ENCODE measurements at places on chromosomes 6 and 20. TPM values are rescaled to one million over a fixed set of nuclear protein-coding genes. Genes with fewer than 3 reads are reported as not detected.

Gene FERMT1
- 1.7 TPM for total RNA-seq

Gene AGER
- total RNA-seq: 0.28 TPM

Gene COL20A1
- total RNA-seq: not detected

Gene MAK
- total RNA-seq: under 0.01 TPM

Gene DNMT3B
- 1.3 TPM for total RNA-seq

DNA sequence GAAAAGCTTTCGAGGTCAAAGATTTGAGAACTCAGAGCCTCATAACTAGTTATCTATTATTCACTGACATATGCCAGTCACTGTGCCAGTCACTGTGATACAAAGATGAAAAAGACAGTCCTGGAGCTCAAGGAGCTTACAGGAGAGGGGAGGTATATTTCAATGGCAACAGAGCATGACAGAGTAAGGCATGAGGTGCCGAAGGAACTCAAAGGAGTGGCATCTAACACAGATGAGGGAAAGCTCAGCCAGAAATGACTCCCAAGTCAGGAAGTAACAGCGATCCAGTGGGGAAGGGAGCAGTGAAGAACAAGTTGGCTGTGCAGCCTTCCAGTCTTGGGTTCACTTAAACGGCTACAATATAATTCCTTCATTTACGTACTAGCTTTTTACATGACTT, 46.6 kb downstream of the DTNBP1 start:
- H3K36me3 ChIP-seq: peaks cover 4% of the 10 kb centered on the region
- no peak for DNase-seq
- H3K27ac ChIP-seq: no peak overlapping the region
- H3K4me1 ChIP-seq: peaks cover 2% of the 10 kb centered on the region
- no peak overlapping the region for H3K4me3 ChIP-seq

DNA sequence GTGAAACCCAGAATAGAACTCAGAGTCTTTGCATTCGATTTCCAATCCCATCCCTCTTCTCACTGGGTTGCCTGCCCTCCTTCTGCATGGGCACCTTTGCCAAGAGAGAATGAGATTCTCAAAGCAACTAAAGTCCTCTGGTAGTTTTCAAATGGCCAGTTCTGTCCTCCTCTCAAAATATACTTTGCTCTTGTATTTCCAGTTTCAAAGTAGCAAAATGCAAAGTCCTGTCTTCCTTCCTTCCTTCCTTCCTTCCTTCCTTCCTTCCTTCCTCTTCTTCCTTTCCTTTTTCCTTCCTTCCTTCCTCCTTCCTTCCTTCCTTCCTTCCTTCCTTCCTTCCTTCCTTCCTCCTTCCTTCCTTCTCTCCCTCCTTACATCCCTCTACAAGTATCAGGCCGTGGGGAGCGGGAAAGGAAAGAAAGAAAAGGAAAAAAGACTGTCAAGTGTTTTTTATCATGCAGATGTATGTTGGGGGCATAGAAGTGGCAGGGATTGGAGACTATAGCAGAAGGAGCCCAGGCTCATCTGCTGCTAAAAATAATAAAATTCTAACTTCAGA, 265.2 kb downstream of the CD83 start:
- H3K4me1 ChIP-seq: no peaks in the 10 kb centered on the region
- H3K36me3 ChIP-seq: no peaks in the 10 kb centered on the region
- peaks cover 27% of the 10 kb centered on the region for H3K27me3 ChIP-seq
- H3K27ac ChIP-seq: no peak overlapping the region
- no peak for DNase-seq

- peaks cover 20% of the 10 kb centered on the region for H3K4me1 ChIP-seq
- no peaks in the 10 kb centered on the region for H3K36me3 ChIP-seq
- no peak overlapping the region for H3K4me3 ChIP-seq
- no peak overlapping the region for H3K27ac ChIP-seq
Observed at GRCh38 chr6:43987838-43988439, 139.3 kb downstream of the MRPL14 start.

DNA sequence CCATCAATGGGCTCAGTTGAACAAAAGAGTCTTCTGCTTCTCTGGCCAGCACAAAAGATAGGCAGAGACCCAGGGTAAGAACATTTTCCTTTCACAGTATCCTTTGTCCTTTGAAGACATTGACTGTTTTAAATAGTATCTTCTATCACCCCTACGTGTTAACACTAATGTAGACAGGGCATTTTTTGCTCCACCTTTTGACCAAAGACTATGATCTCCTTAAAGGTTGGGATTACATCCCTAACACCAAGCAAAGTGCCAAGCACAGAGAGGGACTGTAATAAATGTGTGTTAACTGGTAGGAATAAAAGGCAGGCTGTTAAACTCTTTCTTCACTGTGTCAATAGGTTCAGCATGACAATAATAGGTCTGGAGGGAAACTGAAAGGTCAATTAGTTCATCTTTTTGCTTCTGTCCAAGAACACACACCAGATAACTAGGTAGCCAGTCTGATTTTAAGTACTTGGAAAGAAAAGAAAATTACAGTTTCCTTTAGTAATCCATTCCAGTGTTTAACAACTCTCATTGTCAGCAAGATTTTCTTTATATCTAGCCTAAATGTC, 63.6 kb upstream of the NOX3 start:
- H3K27ac ChIP-seq: no peak overlapping the region
- DNase-seq: no peak
- no peak overlapping the region for H3K4me3 ChIP-seq
- H3K27me3 ChIP-seq: no peaks in the 10 kb centered on the region
- H3K4me1 ChIP-seq: peaks cover 2% of the 10 kb centered on the region

DNA sequence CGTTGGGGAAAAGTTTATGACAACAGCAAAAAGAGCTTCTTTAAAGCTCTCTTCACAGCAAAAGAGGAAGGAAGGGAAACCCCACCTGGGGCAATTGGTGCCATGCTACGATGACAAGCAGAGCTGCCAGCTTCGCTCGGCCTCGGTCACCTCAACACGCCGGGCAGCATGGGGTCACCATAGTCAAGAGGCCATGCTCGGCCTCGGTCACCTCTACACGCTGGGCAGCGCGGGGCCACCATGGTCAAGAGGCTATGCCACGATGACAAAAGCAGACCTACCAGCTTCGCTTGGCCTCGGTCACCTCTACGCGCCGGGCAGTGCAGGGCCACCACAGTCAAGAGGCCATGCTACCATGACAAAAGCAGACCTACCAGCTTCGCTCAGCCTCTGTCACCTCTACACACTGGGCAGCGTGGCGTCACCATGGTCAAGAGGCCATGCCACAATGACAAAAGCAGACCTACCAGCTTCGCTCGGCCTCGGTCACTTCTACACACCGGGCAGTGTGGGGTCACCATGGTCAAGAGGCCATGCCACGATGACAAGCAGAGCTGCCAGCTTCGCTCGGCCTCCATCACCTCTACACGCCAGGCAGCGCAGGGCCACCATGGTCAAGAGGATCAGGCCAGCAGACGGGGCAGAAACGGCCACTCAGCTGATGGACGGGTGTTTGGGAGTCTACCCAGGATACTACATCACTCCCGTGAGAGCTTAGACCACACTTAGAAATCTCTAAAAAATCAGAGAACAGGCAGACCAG, 12.1 kb downstream of the APMAP start:
- no peak for DNase-seq
- no peak overlapping the region for H3K4me3 ChIP-seq

DNA sequence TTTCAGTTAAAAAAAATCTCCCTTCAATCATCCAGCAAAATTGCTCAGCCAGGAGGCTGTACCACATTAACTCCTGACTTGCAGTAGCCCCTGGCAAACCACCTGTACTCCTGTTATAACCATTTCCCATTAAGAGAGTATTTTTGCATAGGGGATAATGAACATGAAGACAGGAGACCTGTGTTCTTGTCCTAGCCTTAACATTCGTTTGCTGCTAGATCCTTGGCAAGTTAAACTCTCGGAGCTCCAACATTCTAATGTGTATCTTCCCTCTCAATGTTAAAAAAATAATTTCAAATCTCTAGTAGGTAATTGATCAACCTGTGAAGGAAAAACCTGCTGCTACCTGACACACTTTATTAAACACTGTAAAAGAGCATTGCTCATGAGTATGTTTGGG, 8.4 kb upstream of the TMEM200A start:
- H3K4me1 ChIP-seq: no peaks in the 10 kb centered on the region
- no peak for DNase-seq
- H3K4me3 ChIP-seq: no peak overlapping the region
- H3K36me3 ChIP-seq: no peaks in the 10 kb centered on the region
- H3K27ac ChIP-seq: no peak overlapping the region

Measured in IMR-90 (cell line).